ENCODE measurements at places on chromosomes 13 and 19.

DNA sequence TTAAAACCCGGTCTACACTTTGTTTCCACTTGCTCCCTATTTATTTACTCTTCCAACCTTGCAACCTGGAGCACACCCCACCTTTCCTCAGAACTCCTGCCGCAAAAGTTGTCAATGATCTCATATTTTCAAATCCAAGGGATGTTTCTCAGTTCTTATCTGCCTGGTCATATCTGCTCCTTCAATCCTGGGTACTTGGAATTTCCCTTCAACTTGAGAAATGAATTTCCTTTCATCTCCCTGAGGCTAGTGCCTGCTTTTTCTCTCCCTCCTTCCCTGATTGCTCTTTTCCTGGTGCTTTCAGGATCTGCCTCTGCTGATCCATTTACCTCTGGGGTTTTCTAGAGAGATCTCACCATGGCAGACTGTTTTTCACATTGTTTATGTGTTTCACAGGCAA, 154.8 kb upstream of the IRS2 start:
- no peak for DNase-seq

- peak; percentile 24 for DNase-seq
These were observed 127.9 kb upstream of the SOX1 start for GRCh38 chr13:111938741-111939665.

DNA sequence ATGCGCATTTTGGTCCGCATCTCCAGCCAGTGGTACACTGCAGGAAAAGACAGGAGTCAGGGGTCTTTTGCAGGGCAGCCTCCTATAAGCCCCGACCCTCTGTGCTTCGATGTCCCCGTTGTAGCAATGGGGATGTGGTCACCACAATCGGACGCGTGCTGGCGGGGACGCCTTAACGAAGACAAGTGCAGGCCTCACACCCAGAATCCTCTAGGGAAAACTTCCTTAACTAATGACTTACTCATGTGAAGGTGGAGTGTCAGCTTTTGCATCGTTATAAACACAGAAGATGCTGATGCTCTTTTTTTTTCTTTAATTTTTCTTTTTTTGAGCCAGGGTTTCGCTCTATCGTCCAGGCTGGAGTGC, 22.1 kb downstream of the VASP start:
- no peak for DNase-seq

GRCh38 chr19:5338656-5339197, 1.9 kb downstream of the PTPRS start:
- no peak for DNase-seq

GRCh38 chr13:103640606-103641005, 574.4 kb upstream of the SLC10A2 start:
- no peak for DNase-seq

GRCh38 chr19:31938675-31939074, 406.7 kb upstream of the ZNF507 start:
- DNase-seq = no peak

DNA sequence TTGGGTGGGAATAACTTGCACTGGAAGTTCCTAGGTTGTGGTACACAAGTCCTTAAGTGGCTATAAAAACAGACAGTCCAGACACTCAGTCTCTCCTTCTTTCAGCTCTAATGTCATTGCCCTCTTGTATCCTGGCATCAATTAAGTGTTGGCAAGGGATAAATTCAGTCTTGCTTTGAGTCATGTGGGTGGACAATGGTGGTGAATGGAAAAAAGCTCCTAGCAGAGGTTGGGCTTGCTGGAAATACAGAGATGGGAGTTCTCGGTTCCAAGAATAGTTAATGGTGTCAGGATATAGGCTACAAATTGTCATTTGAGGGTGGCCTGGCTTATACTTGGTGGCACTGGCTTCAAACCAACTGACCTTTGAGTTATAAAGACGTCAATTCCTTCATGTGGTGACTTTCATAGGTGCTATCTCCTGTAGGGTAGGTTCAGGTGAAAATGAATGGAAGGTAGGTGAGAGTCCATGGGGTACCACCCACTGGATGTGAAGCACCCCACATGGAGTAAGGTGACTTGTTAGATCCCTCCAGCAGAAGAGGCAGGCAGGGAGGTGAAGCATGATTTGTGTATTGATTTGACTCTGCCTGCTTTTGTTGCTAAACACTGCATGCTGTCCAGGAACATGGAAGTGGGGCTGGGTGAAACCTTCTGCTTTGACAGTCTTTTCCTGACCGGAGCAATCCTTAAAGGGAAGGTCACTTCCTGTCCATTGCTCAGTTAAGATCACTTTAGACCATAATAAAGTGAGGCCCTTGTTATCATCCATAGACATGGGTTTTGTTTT, 102.0 kb downstream of the LACC1 start:
- no peak for DNase-seq

GRCh38 chr13:45374917-45375316, 33.9 kb upstream of the TPT1 start:
- DNase-seq = no peak

- DNase-seq = peak; percentile 54
These were observed 1.1 kb upstream of the SHC2 start for GRCh38 chr19:461721-462551.

GRCh38 chr13:29065142-29065541, 245.0 kb downstream of the MTUS2 start:
- no peak for DNase-seq

GRCh38 chr13:41774605-41775218, 186.2 kb downstream of the VWA8 start:
- no peak for DNase-seq

DNA sequence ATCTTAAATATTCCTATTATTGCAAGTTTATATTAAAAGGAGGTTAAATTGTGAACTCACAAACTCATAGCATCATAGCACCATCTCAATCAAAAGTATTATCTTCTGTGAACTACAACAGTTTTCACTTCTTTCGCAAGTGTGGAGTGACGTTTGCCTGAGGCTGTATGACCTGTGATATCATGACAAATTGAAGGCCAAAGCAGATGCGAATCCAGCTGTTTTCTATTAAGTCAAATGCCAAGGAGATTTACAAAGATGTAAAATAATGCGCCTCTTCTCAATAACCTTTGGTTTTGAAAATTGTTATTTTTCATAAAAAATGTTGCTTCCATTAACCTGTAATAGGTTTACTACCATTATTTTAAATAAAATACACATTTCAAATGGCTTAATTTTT, 7.6 kb upstream of the PEG3 start:
- no peak for DNase-seq

GRCh38 chr19:39518458-39518857, 3.5 kb downstream of the SELENOV start:
- DNase-seq = no peak

DNA sequence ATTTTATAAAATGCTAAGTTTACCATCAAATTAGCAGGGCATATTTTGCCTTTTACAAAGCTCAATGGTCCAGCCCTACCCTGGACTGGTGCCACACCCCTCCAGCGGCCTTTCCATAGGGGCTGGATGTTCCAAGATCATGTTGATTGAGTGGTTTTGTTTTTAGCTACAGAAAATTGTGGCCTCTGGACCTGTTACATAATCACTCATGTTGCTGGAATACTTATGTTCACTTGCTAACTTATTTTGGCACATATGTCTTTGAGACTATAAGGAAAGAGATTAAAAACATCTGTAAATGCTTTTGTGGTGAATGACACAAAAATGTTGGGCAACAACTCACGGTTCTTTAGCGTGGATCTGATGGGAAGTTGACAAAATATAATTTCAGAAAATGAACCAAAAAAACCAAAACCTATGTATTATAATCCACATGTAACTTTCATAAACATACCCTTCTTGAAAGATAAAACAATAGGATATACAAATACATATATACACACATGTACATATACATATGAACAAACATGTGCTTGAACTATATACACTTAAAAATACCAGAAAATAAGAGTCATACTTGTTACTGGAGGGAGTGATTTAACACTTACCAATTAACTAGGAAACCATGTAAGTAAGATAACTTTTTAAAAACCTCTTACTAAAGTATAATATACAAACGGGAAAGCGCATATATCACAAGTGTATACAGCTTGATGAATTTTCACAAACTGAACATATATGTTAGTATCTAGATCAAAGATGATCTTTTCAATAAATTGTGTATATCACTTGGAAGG, 46.6 kb upstream of the SLC15A1 start:
- no peak for DNase-seq

DNA sequence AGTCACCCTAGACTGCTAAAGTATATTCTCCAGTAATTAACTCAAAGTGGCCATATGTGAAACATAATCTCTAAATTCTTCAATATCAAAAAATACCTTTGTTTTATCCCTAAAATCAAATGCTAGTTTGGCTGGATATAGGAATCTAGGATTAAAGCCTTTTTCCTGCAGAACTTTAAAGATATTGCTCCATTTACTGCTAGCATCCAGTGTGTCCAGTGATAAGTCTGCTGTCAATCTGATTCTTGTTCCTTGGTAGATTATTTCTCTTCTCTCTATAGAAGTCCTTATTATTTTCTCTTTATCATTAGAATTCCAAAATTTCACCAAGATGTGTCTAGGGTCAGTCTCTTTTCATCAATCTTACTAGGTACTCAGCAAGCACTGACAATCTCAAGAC, 384.6 kb downstream of the FGF14 start:
- DNase-seq = no peak

- DNase-seq = no peak
These were observed 11.3 kb upstream of the MPHOSPH8 start for GRCh38 chr13:19622193-19622592.

GRCh38 chr13:33119856-33120543, 103.8 kb downstream of the KL start:
- DNase-seq = no peak

DNA sequence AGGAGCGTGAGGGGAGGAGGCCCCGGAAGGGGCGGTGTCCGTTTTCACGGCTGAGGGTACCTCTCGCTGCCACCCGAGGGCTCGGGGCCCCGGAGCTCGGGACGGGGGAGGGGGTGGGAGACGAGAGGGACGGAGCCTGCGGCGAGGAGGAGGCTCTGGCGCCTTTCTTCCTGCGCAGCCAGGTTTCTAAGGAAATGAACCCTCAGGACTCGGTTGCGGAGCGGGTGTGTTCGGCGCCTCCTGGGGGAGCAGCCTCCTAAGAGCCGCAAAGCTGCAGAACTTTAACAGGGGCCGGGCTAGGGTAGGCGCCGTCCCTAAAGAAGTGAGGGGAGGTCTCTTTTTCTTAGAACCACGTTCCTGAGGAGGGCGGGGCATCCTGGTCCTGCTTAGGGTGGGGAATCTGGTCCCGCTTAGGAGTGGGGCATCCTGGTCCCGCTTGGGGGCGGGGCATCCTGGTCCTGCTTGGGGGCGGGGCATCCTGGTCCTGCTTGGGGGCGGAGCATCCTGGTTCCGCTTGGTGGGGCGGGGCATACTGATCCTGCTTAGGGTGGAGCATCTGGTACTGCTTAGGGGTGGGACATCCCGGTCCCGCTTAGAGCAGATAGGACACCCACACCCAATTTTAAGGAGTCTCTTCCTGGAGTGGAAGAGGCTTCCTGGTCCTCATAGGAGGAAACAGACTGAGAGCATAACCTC, 6.2 kb downstream of the SYT5 start:
- peak; percentile 51 for DNase-seq

- DNase-seq = no peak
These were observed at the start of gene SPACA7 for GRCh38 chr13:112376050-112376681. SPACA7 (plus strand) TSS chr13:112376355; CDS start chr13:112376386, 31 bp downstream.

GRCh38 chr19:38255383-38256014, 675 bp downstream of the PPP1R14A start:
- no peak for DNase-seq

DNA sequence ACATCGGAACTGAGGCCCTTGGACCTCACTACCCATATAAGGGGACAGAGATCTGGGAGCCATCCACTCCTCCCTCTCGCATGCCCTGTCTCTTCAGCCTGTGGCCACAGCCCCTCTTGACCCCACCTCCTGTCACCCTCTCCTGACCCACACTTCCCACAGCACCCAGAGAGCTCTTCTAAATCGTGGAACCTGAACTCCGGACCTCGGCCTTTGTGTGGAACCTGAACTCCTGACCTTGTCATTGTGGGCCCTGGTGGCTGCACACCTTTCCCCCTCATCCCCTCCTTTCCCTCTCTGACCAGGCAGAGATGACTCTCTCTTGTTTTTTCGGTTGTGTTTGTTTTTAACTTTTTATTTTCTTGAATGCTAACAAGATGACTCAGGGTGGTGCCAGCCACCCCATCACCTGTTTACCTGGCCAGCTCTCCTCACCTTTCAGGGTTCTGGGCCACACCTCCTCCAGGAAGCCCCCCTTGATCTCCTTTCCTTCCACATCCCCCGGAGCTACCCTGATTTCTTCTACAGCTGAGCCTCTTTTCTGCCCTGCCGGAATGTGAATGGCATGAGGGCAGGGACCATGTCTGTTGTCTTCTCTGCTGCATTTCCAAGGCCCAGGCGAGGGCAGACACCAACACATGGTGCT, 5.1 kb downstream of the MRPL4 start:
- DNase-seq = no peak

GRCh38 chr13:73954808-73955207, 179.4 kb downstream of the KLF12 start:
- DNase-seq = no peak

DNA sequence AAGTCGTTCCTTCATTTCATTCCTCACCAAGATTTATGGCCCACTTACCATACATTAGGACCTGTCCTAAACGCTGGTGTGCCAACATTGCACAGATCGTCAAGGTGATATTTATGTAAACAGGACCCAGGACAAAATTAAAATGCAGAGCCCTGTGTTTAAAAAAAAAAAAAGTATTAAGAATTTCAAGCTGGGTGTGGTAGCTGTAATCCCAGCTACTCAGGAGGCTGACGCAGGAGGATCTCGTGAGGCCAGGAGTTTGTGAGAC, 6.5 kb upstream of the ZNF444 start:
- DNase-seq = no peak

GRCh38 chr13:50124536-50125303, 109.5 kb downstream of the KCNRG start:
- DNase-seq = no peak

GRCh38 chr19:11814700-11815035, 595 bp downstream of the ZNF440 start:
- DNase-seq = no peak

DNA sequence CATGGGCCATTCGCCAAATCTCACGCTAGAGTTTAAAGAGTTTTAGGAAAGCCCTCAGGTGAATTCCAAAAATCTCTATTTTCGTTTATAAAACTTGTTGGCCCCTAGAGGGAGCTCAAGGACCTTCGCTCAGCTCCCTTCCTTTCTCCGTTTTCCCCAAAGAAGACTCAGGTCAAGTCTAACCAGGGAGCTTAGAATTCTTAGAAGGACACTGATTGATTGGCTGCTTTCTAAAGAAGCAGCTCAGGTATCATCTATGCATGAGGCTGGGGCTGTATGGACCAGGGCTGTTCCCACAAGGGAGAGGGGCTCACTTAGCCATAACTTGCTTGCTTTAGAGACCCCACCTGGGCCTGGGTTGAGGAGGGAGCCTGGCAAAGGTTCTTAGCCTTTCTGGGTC, 20.5 kb downstream of the DZIP1 start:
- DNase-seq = peak; percentile 18

- DNase-seq = no peak
These were observed 1.6 kb upstream of the DIRAS1 start for GRCh38 chr19:2722541-2723344.

DNA sequence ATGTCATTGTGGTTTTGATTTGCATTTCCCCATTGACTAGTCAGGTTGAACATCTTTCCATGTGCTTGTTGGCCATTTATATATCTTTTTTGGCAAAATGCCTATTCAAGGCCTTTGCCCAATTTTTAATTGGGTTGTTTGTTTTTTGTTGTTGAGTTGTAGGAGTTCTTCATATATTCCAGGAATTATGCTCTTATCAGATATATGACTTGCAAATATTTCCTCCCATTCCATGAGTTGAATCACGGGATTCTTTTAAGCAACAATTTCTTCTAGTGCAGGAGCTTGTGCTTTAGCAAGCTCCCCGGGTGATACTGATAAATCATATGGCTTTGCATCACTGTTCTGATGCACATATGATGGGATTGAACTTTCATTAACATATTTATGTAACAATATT, 47.0 kb upstream of the FLT1 start:
- no peak for DNase-seq

All from NCI-H2081 (cell line).